ENCODE measurements at places on chromosomes 3 and 15.
A peak's percentile ranks its signal among the peaks of the same experiment; 100 is the strongest.

GRCh38 chr3:12503126-12503957 lies 19.1 kb downstream of the TSEN2 start:
- no peak for DNase-seq

- no peak for DNase-seq
Observed at GRCh38 chr3:16279010-16279801, 14.2 kb downstream of the OXNAD1 start.

GRCh38 chr3:173622166-173622565 lies 224.6 kb downstream of the NLGN1 start:
- no peak for DNase-seq

GRCh38 chr3:197027896-197028727 lies 1.5 kb downstream of the MELTF start:
- no peak for DNase-seq

DNA sequence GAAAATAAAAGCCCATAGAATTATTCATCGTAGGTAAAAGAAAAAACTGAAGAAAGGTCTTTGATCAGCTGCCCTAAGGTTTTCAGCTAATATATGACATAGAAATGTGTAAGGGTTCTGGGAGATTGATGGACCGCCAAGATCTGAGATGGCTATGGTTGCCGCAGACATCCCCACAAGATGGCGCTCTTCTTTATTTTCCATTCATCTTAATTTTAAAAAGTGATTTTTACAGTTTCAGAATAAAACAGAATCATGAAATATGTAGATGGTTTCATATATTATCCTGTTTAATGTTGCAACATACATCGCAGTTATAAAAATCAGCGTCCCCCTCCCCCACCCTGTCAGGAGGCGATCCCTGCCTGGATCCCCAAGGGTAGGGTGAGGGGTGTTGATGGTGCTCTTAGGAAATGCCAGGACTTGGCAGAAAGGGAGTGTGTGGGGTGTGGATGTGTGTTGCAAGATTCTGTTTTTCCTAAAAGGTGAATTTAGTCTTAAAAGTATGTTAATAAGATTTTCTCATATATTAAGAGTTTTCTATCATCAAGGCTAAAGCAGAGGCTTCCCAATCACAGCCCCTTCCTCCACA lies 68.8 kb downstream of the ANXA2 start:
- no peak for DNase-seq

GRCh38 chr3:107954845-107955244 lies 136.0 kb downstream of the CD47 start:
- no peak for DNase-seq

- peak; percentile 86 for DNase-seq
Observed at GRCh38 chr3:140186421-140186920, 251.5 kb downstream of the CLSTN2 start.

DNA sequence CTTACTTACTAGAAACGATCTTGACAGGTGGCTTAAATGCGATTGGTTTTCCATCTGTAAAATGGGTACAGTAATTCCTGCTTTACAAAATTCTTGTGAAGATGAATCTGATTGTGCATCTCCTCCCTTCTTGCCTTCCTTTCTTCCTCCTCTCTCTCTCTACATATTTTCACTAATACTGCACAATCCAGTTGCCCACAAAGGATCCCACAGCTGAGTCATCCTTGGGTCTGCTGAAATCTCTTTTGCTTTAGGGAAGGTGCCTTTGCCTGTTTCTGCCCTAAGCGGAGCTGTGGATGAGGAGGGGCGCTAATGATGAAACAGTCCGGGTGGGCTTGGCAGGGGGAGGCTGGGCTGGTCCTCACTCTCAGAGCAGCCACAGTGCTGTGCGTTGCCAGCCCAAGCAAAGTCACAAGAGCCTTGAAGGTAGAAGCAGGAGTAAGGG lies 46.1 kb downstream of the AMOTL2 start:
- peak; percentile 85 for DNase-seq

DNA sequence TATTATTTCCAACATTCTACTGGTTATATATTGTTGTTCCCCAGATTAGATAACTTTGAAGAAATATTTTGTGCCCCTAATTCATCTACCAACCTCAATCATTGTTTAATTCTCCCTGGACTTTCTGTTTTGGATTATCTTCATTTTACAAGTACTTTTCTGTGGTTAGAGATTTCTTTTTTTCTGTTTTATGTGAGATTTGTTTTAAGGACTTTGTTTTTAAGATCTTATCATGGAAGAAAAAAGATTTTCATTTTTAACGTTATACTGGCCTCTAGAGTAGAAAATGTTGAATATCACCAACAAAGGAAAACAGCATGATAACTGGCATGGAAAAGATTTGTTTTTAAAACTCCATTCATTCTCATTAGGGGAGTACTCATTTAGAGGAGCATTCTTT lies 210.9 kb upstream of the KCNMB2 start:
- peak; percentile 41 for DNase-seq

- DNase-seq: no peak
Observed at GRCh38 chr3:61594964-61595285, 33.6 kb downstream of the PTPRG start.

- DNase-seq: no peak
Observed at GRCh38 chr3:100902572-100902971, 90.6 kb downstream of the ABI3BP start.

- no peak for DNase-seq
Observed at GRCh38 chr3:28792604-28793003, 444.0 kb upstream of the AZI2 start.

DNA sequence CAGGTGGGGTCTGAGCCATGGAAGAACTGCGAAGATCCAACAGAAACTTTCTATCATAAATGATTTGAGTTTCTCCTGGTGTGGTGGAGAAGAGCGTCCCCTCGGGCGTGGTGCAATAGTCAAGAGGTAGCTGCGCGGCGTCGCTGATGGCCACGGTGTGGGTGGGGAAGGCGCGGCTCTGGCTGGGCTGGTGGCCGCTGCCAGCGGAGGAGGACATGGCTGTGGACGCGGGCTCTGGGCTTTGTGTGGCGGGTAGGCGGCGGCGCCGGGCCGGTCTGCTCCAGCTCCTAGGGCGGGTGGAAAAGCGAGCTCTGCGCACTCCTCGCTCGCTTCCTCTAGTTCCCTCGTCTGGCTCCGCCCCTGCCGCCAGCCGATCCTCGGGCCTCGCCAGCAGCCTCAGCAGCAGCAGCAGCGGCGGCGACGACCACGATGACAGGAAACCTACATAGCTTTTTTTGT lies 5.9 kb downstream of the STARD9 start:
- DNase-seq: peak; percentile 57

DNA sequence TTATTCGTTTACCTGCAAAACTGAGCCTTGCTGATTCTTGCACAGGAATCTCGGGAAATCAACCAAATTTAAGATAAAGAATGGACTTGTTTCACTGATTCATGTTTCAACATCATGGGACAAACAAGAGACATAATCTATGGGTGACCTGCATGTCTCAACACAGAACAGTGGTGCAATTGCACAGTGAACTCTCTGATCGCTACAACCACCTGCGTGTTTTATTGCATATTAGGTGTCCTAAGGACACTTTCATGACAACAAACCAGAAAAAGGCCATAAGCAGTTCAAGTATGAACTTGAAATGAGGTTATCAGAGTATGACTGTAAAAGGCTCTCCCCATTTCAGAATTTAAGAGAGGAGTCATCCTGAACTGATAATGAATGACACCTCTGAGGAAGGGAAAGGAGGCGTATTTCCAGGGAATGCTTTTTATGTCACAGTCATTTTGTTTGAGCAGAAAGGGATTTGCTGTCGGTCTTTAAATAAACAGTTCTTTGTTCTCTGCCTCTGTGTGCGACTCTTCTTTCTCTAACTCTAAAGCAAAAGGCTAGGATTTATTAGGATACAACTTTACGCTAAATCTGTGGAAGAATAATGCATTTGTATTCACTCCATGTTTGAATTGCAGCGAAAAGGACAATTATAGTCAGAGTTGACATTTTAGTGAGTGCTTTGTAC lies 167.2 kb downstream of the RBMS3 start:
- no peak for DNase-seq

DNA sequence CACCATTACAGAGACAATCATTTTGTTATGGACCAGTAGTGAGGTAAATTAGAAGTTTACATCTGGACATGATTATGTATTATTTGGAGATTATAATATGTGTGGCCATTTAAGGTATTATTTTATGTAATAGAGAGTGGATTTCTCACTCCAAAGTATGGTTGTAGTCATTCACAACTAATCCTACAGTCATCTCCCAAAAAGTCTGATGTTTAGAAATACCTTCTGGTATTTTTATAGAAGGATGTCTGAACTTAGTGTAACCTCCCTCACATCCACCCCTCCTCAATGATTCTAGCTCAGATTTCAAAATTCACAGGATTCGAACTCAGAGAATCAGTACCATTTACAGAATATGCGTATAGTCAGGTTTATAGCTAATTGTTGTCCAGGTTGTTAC lies 346.6 kb upstream of the MEIS2 start:
- no peak for DNase-seq

- DNase-seq: no peak
Observed at GRCh38 chr3:197858598-197858997, 67.5 kb downstream of the LRCH3 start.

DNA sequence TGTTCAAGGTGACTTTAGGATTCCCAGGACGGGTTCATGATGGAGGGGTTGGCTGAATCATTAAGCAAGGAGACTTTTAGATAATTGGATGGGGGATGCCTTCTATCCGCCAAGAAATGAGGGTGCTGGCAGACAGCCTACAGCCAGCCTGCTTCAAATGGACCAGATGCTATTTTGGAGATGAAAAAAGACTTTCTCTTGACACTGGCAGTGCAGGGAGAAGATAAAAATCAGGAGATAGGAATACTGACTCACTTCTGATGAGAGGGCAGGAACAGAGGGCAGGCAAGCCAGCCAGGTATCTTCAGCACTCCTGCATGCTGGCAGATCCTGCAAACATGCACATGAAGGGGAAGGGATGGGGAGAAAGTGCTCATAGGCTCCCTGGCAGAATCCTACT lies 7.7 kb upstream of the SYN2 start:
- no peak for DNase-seq

DNA sequence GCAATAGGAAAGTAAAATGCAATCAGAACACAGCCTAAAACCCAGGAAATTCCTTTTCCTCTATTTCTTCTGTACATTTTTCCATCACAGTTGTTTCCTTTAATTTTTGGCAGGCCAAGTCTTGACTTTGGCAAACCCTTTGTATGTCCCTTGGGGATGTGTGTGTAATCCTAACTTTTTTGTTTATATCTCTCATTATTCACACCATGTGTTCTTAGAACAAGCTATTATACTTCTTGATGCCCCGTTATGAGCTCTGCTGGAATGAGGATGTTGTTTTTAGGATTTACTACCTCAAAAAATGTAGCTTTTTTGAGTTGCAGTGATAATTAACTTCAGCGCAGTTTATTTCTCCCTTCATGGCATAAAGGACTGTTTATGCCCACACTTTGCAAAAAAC lies 123.4 kb downstream of the ABI3BP start:
- no peak for DNase-seq

DNA sequence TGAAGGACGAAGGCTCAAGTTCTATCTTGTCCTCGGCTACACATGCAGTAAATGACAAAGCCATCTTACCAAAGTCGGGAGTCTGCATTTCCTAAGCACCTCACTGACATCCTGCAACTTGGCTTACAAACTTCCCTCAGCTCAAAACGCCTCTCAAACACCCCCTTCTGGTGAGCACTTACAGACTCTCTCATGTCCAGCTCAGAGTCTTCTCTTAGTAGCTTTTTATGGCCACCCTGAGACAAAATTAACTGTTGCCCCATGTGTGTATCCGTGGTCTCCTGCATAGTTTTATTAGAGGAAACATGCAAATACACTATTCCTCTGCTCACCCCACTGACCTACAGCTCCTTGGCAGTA lies 819.7 kb downstream of the FHIT start:
- DNase-seq: no peak

GRCh38 chr3:115227461-115227860 lies 80.4 kb upstream of the ZBTB20 start:
- no peak for DNase-seq

GRCh38 chr3:58520403-58521335 lies 16.3 kb downstream of the ACOX2 start:
- DNase-seq: no peak

DNA sequence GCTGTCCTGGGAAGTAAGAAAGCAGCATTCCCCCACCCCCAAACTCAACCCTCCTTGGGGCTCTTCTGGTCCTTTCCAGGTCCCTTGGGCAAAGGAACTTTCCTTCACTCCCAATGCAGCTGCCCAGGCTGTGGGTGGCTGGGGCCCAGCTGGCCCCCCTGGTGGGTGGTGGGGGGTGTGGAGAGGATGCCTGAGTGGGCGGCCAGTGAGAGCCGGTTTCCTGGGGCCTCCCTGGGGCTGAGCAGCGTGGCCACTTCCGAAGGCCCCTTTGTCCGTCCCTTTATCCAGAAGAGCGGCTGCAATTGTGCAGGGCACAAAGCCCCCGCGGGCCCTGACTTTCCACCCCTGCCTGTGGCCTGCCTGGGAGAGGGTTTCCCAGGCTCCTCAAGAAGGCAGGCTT lies 61.0 kb downstream of the RHCG start:
- no peak for DNase-seq

DNA sequence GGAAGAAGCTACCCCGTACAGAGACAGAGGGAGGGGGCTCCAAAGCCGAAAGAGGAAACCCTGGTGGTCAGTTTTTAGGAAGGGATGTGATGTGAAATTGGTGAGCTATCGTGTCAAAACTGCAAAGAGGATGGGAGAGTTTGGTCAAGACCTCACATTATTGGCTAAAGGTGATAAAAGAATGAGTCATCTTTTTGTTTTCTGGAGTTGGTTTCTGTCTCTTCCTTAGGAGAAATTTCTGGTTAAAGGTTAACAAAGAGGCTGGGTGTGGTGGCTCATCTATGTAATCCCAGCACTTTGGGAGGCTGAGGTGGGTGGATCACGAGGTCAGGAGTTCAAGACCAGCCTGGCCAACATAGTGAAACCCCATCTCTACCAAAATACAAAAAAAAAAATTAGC lies 217.8 kb upstream of the CBLB start:
- DNase-seq: peak; percentile 53

DNA sequence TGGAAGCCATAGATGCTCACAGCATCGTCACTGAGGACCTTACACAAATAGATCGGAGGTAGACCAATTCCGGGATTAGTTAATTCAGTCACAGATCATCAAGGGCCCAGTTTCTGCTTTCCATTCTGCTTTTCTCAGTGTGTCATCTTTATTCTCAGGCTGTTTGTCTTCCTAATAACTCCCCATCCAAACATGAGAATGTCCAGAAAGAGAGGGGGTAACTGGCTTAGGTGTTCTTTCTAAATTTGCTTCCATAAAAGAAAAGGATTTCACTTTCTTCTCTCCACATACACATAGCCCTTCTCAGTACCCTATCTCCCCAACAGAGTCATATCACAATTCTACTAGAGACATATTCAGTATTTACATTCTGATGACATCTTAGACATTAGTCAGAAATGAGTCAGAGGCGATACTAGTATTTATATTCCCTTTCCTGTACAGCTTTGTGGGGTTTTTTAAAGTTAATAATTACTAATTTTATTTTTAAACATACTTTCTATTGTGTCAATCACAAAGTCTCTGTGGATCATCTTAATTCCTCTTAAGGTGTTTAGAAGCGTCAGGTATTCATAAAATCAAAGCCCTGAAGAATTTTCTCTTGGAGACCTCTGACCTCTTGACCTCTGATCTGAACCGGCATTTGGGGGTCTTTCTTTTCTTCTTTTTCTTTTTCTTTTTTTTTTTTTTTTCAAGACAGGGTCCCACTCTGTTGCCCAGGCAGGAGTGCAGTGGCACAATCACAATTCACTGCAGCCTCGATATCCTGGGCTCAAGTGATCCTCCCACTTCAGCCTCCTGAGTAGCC lies 24.3 kb upstream of the IL12A start:
- DNase-seq: peak; percentile 81

All from Caki2 (cell line).